Activated effector memory CD4-positive, alpha-beta T cell treated with anti-CD3 and anti-CD28 coated beads, Interleukin-2, amount 50 U/mL, for 16 hours (primary cell): ENCODE measurements at places on chromosomes 12 and 14.

GRCh38 chr12:479161-479560 is 19.4 kb downstream of the B4GALNT3 start:
- DNase-seq, result no peak

- DNase-seq, result no peak
These were observed 77.5 kb upstream of the KICS2 start for GRCh38 chr12:64299628-64300027.

DNA sequence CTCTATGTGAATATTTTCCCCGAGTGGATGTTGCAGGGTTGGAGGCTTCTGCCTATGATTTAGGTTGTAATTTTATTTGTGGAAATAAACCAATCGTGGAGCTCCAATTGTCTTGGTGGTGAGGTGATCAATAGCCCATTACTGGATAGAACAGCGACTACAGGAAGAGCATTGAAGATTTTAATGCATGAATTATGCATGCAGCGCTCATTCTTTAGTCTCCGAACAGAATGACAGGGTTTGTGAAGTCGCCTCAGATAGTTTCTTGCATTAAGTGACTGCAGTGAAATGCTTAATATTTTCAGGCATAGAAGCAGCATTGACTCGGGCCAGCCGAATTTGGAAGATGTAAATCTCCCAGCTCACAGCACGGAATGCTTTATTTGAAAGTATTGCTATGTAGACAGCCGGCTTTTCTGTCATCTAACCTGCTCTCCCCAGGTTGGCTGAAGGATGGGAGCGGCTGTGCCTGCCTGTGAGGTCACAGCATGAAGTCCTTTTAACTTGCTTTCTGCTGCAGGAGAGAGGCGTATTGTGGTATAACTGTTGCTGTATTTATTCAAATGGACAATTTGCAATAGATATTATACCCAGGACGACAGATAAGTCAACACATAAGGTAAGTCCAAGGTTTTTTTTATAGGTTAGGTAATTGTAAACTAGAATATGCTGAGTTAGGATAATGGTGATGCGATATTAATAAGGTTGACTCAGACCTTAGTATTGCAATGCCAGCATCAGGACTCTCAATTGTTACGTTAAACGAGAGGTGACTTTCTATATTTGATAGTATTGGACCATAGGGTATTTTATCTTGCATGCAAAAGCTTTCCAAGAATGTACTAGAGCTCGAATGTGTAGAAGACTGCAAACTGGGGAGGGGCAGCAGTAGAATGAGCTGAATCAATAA is 135.7 kb downstream of the CNTN1 start:
- DNase-seq, result no peak

DNA sequence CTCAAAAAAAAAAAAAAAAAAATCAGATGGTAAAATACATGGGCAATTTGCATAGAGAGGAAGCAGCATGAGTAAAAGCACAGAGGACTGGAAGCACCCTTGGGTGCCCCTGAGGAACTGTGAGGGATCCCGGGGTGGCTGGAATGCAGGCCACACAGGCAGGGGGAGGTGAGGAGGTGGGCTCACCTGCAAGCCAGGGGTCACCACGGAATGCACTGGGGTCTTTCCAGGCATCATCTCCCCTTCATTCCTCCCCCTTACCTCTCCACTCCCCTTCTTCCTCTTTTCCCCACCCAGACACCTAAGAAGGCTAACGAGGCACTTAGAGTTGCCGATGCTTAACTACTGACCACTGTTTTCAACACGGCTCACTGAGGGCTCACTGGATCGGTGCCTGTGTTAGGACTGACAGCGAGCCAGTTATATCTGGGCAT is 14.4 kb upstream of the HIP1R start:
- DNase-seq, result peak; percentile 39

- DNase-seq, result no peak
These were observed 16.0 kb downstream of the FIGNL2 start for GRCh38 chr12:51832354-51833107.
